ENCODE measurements at places on chromosomes 6 and 20.

- DNase-seq = no peak
These were observed 260.5 kb upstream of the MARCKS start for GRCh38 chr6:113596387-113597230.

GRCh38 chr20:19387251-19387650, 174.8 kb downstream of the SLC24A3 start:
- no peak for DNase-seq

DNA sequence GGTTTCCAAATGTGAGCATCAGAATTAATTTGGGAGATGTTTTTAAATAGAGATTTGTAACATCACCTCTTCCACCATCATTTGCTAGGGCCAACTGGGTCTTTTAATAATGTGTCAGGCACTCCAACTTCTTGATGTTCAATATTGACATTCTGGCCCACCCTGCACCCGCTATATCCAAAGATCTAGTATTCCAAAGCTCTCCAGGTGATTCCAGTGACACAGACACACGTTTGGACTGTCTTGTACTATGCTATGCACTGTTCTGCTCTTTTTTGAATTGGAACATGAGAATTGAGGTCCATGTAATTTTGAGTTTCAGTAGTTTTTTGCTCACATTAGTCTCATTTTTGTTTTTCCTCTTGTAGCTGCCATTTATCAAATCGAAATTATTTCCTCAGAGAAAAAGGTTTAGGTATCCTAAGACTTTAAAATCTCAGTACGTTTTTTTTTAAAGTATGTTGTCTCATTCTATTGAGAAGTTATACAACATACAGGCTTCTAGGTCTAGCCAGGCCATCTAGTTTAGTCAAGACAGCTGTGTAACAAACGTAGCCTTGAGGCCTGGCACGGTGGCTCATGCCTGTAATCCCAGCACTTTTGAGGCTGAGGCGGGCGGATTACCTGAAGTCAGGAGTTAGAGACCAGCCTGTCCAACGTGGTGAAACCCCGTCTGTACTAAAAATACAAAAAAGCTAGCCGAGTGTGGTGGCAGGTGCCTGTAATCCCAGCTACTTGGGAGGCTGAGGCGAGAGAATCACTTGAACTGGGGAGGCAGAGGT, 3.1 kb downstream of the BICRAL start:
- no peak for DNase-seq

DNA sequence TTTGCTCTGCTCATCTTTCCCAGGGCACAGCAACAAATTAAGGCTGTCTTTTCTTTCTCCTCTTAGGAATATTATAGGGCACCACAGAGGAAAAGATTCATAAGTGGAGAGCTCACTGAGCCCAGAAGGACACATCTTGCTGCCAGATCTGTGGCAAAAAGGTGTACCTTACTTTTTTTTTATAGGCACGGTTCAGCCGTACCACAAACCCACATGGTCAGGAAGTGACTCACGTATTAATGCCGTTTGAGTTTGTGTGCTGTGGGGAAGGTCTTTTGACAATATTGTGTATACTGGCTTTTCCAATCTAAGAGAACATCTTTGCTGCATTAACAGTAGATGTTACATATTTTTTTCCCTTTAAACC, 28.4 kb downstream of the PAQR8 start:
- no peak for DNase-seq
